Common myeloid progenitor, CD34-positive (primary cell): ENCODE measurements at places on chromosomes 16 and 17.

DNA sequence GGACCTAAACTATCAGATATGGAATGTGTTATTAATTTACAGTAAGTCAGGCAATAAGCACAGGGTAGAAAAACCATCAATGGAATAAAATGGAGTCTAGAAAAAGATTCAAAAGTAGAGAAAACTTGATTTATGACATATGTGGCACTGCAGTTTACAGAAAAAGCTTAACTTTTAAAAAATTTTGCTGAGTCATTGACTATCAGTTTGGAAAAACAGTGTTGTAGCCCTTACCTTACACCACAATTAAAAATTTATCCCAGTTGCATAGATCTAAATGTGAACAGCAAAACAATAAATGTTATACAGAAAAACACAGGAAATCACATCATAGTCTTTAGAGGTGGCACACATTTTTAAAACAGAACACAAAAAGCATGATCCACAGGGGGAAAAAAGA is 108.5 kb downstream of the USP22 start:
- DNase-seq: peak; percentile 33

- DNase-seq: no peak
These were observed 6.9 kb downstream of the LMF1 start for GRCh38 chr16:963913-964312.

GRCh38 chr16:51431517-51432241 is 280.6 kb upstream of the SALL1 start:
- DNase-seq: no peak

- DNase-seq: no peak
These were observed 122.6 kb downstream of the AXIN2 start for GRCh38 chr17:65438708-65439294.

DNA sequence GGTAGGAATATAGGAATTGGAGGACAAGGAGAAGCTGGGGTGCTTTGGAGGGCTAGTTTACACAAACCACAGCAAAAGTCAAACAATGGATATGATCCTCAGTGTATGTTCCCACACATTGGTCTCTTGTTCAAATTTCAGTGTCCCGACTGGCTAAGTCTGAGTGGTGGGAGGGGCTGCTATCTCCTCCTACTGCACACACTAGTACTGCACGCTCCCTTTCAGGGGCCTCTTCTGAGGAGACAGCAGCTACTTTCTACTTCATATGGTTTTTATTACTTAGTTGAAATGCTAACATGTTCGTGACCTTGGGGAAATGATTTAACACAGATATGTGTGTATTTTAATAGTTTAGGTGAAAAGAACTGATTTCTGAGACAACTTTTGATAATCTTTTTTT is 18.8 kb upstream of the KRT10 start:
- DNase-seq: no peak

DNA sequence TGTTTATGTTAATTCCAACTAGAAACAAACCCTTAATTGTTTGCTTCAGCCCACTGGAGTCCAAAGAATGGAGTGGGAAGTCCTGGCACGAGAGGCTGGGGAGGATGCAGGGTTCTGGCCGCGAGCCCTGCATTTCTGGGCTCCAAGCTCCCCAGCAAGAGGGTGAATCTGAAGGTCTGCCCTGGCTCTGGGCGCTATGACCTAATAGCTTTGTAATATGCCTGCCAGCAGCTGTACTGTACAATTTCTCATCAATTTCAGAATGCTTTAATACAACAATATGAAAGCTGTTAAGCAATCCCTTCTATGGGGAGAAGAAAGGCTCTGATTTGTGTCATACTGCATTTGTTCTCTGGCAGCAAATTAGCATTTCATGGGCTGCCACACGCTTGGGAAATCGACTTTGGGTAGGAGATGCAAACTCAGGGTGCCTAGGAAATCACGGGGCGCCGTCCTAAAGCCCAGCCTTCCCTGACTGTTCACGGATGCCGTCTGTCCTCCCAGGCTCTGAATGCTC is 43.8 kb downstream of the NDEL1 start:
- no peak for DNase-seq

DNA sequence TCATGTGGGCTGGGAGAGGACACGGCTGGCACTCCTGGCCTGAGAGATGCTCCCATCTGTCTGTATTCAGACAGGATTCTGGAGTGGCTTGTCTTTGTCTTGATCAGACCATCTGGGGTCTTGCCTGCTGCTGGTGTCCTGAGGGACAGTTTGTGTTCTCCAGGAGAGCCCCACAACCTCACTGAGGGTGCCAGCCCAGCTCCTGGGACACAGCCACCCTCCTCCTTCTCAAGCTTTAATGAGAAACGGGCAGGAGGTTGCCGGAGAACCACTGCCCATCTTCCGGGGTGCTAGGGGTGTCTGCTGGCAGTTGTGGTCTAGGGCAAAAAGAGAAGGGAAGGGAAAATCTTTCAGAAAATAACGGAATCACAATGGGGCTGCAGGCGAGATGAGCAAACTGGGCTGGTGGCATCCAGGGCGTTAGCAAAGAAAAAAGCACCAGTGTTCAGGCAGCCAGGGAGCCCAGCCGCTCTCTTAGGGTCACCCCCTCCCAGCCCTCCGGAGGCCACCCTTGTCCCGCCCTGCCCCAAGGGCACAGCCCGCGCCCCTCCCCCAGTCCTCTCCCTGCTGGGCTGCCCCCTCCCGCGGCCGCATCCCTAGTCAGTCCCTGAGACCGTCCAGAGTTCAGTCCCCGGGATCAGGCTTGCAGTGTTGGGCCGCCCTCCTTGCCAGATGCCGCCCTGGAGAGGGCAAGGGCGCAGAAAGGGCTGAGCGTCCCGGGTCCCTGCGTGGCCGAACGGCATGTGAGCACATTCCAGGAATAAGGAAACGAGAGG is 824.7 kb downstream of the KCNJ18 start:
- DNase-seq: no peak

DNA sequence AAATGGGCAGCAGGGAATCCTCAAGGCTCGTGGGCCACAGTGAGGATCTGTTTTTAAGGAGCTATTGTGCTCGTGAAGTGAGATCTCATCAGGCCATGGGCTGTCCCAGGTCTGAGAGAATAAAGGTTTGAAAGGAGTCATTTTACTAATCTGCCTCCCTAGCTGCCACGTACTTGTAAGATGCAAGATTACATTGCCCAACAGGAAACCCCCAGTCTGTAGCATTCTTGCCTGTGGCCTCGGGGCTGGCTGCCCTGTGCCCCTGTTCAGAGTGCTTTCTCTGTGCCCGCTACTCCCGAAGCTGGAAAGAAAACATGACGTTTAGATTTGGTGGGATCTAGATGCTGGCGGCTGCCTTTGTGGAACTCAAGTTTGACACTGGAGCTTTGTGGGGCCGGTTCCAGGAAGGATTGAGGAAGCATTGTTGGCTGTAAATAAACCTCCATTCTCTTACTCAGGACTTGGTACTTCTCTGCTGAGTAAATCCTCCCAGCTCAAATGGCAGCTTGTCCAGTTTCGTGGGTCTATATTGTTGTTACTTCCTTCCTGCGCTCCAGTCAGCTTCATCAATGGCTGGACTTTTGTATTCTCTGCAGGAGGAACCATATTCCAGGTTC is 21.2 kb downstream of the SAP30BP start:
- DNase-seq: peak; percentile 69

GRCh38 chr16:82497139-82497538 is 129.6 kb upstream of the CDH13 start:
- DNase-seq: no peak

DNA sequence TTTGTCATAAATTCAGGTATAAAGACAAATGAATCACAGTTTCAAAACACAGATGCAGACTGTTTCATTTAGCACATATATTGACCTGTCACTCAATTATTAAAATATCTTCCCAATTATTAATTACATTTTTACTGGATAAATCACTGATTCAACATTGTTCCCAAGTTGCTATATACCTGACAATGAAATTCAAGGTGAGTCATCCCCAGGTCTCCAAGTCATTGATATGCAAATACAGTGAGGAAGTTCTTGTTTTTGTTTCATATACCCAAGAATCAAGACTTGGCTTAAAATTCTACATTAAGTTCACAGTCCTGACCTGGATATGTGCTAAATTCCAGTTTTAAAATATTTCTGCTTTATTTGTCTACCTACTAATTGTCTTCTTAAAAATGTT is 599.3 kb upstream of the PSMD7 start:
- no peak for DNase-seq

DNA sequence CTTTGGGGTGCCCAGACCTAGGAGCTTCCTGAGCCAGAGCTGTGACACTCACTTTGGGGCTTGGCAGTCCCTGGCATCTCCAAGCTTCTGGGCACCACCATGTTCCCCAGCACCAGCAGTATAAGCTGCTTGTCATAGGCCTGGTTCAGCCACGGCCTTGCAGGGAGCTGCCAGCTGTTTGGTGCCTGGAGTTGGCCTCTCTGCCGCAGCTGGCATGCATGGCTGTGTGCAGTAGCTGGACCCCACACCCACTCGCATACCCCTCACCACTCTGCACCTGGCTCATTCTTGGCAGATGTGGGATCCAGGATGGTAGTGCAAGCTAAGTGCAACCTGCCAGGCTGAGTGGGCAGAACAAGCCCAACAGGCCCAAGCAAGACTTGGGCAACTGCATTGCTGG is 73.4 kb upstream of the BRD7 start:
- DNase-seq: no peak

- no peak for DNase-seq
These were observed 6.6 kb downstream of the PNMT start for GRCh38 chr17:39674702-39675389.

DNA sequence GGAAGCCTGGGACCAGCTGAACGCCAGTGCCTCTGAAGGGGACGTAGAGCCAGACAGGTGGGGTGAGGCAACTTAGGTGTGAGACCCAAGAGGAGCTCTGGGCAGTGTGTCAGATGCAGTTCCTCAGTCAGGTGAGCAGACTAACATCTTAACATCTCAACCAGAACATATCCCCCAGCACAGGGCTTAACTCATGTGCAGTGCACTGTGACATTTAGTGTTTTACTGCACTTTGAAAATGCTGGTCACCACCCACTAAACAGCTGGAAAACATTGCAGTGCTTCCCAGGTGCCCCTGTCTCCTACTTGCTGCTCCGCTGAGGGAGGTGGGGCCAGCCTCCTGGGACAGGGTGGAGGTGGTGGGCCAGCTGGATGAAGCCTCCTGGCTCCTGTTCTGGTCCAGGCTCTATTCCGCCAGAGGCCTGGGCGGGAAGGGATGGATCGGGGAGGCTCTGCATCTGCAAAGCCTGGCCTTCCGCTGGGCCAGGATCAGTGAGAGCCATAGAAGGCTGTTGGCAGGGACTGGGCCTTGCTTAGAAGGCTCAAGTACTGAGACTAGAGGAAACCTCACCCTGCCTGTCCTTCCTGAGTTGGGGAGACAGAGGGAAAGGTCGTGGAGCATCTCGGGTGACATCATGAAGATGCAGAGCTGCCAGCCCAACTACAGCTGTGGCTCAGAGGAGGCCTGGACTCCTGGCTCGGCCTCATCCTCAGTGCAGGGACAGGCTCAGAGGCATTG is 7.9 kb upstream of the MRC2 start:
- DNase-seq: no peak

- DNase-seq: no peak
These were observed 132.5 kb upstream of the PLCG2 start for GRCh38 chr16:81646561-81646960.

DNA sequence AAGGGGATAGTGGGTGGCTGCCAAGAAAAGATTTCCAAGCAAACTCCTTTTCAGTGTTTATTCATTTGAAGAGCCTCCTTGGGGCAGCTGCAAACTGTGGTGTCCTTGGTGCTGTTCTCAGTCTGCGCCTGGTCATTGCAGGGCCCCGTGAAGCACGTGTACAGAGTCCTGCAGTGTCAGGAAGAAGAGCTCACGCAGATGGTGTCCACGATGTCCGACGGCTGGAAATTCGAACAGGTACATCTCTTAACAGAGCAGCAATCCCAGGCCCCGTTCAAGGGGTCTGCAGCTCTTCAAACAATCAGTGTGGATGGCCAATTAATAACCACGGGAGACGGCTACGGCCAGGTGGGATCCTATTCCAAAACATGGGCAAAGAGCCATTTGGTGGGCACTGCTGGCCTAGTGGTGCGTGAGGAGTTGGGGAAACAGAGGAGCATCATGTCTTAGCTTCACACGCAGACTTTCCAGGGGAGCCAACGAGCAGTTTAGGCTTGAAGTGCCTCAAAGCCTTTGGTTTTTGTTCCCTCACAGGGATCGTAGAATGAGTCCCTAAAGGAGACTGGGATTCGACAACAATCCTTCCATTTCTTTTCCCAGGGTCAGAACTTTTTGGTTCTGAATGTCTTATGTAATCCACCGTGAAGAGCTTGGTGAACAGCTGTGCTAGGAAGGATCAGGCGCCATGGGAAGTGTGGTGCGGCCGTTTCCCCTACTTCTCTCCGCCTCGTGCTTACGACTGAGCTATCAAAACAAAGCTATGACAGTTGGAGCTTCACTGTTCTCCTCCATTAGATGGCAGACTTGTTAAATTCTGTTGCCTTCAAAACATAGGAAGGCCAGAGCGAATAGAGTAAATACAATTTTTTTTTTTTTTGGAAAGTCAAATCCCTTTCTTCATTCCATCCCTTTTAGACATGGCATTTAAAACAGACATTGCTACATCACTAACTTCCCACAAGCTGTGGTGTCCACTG is 12.6 kb downstream of the KCTD2 start:
- peak; percentile 69 for DNase-seq

DNA sequence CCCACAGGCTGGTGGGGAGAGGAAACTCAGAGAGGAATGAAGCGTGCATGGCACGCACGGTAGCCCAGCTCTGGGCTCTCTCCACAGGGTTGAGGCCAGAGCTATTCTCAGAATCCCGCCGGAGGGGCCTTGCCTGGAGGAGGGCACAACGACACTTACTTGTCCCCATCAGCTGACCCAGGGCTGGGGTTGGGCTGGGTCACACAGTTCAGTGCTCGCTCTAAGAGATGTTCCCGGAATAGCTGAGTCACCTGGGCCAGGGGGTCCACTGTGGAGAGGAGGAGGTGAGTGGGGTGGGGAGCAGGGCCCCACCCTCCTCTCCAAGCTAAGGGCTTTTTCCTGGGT is 21.8 kb downstream of the SREBF1 start:
- no peak for DNase-seq

- DNase-seq: peak; percentile 90
These were observed 41.1 kb upstream of the KLHDC4 start for GRCh38 chr16:87806641-87807546.

DNA sequence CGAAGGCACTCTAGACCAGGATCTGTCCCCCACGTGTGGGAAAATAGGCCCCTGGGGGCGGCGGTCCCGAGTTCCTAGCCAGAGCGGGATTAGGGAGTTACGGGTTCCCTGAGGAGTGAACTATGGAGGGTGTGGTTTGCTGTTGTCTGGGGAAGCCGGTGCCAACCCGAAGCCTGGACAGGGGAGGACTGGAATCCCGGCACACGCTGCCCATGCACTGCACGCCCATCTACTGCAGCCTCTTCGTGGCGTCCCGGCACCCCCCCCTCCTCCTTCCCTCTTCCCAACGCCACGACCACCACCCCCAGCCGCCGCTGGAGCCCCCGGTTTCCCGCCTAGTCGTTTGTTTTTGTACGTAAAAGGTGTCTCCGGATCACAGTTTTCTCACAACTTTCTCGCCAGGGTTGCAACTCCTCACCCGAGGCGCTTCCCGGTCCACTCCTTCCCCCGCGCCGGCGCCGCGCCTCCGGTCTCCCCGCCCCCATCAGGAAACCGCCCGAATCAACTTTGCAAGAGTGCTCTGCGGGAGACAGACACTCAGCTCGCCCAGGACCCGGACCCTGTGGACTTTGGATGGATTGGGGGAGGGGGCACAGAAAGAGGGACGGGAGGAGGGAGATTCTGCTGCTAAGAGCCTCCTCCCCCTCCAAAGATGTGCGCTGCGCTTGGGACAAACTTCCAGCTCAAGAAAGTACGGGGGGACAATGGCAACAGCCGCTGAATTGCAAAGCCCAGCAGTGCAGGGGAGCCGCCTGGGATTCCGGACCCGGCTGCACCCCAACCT is 1.4 kb upstream of the LHX1 start:
- DNase-seq: no peak
